H4 (cell line): ENCODE measurements at places on chromosomes 4 and X.

- peak; percentile 9 for DNase-seq
These were observed 16.0 kb downstream of the NBDY start for GRCh38 chrX:56744996-56745395.

- no peak for DNase-seq
These were observed 335.0 kb upstream of the TENM3 start for GRCh38 chr4:181908168-181908567.

DNA sequence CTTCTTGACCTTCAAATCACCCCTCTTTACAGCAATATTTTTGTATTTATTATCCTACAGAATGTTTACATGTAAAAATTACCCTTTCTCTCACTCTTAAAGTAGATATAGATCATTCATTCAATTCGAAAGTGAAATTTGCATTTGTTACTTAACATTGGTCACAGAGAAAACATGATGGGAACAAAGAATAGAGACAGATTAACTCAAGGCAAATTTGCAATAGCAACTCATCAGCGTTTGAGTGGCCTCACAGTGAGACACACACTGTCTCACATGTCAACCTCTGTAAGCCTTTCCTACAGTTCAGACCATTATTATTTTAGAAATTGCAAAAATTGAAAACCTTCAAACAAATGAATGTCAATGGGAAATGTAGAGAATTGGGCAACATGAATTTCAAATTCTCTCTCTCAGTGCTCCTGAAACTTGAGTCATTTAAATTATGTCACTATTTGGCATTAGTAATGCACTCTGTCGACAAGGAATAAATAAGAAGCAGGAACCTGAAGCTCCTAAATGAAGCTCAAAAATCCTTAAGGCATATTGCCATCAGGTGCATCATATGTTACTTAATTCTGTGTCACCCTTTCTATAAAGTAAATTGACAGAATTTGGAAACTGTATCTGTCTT is 148.3 kb upstream of the ANXA10 start:
- no peak for DNase-seq

- no peak for DNase-seq
These were observed 3.5 kb upstream of the CSF2RA start for GRCh38 chrX:1265086-1265485.

DNA sequence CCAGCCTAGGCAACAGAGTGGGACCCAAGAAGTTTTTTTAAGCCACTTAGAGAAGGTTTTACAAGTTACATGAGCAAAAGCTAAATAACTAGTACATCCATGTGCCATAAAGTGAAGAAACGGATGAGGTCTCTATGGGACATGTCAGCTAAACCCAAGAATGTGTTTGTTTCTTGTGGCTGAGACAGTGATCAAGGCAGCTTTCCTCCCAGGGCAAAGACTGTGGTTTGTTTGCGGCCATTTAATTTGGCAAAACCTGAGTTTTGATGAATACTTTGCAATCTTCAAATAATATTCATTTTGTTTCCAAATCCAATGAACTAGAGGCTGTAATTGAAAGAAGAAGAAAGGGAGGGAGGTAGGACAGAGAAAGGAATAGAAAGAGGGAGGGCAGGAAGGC is 44.9 kb upstream of the SLC2A9 start:
- no peak for DNase-seq

GRCh38 chrX:88586317-88586716 is 160.7 kb upstream of the CPXCR1 start:
- no peak for DNase-seq

- DNase-seq, result no peak
These were observed 3.8 kb downstream of the DOK7 start for GRCh38 chr4:3466691-3467600.

DNA sequence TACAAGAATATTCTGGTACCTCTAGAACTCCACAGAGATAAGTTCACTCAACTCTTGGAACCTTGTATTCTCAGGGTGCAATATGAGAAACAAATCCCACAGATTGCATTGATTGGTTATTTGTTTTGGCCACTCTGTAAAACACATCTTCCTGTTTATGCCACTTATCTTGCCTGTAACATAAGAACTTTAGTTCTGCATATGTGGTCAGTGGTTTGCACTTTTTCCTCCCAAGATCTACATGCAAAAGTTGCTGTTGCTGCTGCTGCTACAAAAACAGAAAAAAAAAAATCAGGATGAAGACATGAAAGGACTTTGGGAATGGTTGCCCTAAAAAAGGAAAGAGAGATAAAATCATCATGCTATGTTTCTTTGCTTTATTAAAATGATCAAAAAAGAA is 9.6 kb downstream of the ODAPH start:
- peak; percentile 19 for DNase-seq

- DNase-seq, result no peak
These were observed 70.7 kb downstream of the LEF1 start for GRCh38 chr4:108097990-108098553.

GRCh38 chr4:140726776-140727500 is 29.2 kb downstream of the TBC1D9 start:
- DNase-seq, result no peak

DNA sequence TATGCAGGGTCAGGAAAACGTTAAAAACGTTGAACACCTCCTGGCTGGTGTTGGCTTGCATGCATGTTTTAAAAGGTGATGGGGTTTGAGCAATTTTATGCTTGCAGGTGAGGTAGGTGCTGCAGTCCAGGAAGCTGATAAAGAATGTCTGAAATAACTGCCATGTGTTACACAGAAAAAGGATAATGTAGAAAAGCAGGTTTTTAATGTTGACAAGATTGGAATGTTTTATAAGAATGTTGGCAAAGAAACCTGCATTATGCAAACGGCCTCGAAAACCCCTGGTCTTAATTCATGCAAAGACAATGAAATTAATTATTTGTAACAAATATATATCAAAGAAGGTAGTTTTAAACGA is 723.7 kb upstream of the AGA start:
- no peak for DNase-seq

GRCh38 chrX:151543706-151544105 is 19.8 kb upstream of the PASD1 start:
- no peak for DNase-seq
